Left ventricle myocardium superior (tissue), 1 donor: ENCODE measurements at places on chromosomes 4 and X.

GRCh38 chr4:76470064-76470463 is 35.0 kb downstream of the SHROOM3 start:
- no peak for DNase-seq

GRCh38 chrX:45238489-45238888 is 37.8 kb upstream of the DIPK2B start:
- no peak for DNase-seq

DNA sequence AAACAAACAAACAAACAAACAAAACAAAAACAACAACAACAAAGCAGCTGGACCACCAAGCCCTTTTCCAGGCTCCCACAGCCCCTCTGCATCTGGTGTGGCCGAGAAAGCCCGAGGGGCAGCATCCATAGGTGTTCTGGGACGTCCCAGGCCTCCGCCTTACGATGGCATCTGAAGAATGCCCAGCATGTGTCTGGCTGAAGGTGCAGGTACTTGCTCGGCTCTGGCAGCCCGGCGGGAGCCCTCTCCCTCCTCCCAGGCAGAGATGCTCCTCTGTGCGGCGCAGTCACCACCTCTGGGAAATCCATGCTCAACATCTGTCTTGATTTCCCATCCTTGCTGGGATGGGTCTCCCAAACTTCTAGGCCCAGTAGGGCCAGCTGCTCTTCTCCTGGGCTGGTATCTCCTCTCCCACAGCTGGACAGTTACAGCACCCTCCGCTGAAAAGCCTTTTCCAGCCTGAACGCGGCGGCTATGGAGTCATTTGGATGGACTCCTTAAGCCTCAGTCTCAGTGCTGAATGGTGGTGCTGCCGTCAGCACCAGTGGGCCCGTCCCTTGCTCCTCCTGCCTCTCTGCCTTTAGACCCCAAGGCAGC is 4.3 kb downstream of the PSAPL1 start:
- DNase-seq: no peak

DNA sequence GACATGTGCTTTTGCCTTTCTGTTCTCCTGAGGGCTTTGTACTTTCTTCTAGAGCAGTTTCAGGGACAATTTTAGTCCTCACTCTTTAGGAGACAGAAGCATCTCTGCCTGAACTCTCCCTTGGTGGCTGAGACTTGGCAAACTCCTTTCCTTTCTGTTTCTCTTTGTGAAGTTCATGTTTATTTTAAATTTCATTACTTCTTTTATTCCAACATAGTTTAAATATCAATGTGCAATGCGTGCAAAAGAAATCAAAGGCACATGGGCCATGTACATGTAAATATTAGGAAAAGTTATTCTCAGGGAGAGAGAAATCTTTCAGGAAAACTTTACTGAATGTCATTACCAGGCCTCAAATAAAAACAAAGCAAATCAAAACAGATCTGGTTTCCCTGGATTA is 177.6 kb downstream of the RNF150 start:
- no peak for DNase-seq

- DNase-seq: no peak
Measured at GRCh38 chr4:89420507-89420906, 112.9 kb upstream of the GPRIN3 start.
